Stimulated activated naive CD4-positive, alpha-beta T cell (primary cell): ENCODE measurements at places on chromosomes 4 and X.

DNA sequence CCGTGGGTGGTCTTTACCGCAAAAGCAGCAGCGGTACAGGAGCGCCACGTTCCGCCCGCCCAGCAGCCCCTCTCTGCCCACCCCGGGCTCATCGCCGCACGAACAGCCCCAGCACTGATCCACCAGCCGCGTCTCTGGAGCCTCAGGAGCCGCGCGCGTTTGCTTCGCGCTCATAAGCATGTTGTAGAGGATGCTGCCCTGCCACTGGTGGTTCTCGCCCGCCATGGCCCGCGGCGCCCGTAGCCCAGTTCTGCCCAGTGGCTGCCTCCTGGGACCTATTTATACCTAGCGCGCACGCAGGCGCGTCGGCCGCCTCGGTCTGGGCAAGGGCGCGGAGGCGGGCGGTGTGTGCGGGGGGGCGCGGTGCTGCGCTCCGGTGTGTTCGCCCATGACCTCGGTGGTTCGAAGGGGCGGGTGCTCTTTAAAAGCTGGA, at the start of gene NR0B1:
TSS of gene NR0B1 (minus strand) at position 252 of the 433 bp plus-strand sequence. CDS start at position 225, 27 bp downstream.
- no peak for DNase-seq

GRCh38 chrX:44012484-44013096, 39.4 kb upstream of the NDP start:
- no peak for DNase-seq

- no peak for DNase-seq
Observed at GRCh38 chr4:119626943-119627266, 1.7 kb downstream of the PDE5A start.

- DNase-seq = no peak
Observed at GRCh38 chr4:98363431-98363830, 102.2 kb downstream of the RAP1GDS1 start.

GRCh38 chr4:8504279-8505007, 63.9 kb downstream of the TRMT44 start:
- DNase-seq = no peak

- DNase-seq = no peak
Observed at GRCh38 chr4:29046781-29047180, 1673.4 kb upstream of the PCDH7 start.

DNA sequence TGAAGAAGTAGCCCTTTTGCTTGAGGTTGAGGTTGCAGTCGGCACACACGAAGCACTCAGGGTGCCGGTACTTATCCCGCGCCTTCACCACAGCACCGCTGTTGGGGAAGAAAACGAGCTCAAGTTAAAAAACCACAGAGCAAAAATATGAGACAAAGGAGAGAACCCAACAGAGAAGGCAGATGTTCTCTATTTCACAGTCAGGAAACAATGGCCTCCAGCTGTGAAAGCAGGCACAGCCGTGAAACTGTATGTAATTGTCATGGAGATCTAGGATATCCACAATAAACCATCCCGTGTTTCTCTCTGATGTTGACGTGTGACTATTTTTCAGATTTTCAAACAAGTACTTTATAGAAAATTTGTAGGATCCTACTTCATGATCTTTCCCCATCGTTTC, 30.9 kb upstream of the CCDC110 start:
- DNase-seq = no peak

DNA sequence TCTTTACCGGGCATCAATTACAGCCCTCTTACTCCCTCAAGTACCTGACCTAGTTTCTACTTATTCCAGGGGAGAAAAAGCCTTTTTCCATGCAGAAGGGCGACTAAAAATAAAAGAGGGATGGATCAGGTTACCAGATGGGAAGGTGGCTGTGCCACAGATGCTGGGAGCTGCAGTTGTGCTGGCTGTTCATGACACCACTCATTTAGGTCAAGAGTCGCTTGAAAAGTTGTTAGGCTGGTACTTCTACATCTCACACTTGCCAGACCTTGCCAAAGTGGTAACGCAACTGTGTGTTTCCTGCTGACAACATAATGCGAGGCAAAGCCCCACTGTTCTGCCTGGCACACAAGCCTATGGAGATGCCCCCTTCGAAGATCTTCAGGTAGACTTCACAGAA, 148.4 kb upstream of the FGF16 start:
- DNase-seq = no peak

DNA sequence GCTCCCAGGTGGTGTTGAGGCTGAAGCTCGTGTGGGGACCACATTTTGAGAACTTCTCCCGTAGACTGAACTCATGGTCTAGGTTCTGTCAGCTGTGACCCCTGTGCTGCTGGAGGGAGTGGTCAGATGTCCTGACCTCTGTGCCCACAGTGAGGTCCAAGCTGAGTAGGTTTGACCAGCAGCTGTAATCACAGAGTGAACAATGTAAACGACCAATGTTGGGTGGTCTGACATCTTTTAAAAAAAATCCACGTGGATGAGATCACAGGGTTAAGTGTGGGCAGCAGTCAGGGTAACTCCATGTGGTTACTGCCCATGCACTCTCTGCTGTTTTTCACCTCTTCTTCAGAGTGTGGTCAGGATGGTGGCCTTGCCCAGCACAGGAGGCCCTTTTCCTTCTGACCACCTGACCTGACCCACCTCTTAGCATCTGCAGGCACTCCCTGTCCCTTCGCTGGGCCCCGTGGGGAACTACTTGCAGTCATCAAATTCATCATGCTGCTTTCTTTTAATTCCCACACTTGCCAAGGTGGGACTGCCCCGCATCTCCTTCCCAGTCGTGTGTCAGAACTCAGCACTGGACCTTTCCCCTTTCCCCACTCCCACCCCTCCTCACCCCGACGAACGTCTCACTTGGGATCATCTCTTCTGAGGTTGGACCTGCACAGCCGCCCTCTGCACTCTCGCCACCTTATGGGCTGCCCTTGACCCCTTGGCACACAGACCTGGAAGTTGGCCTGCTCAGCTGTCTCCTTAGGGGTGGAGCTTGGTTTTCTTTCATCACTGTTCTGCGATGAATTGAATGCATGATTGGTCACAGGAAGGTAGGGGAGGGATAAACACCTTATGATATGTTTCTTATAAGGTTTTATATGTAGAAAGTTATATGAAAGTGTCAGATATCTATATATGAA, 120.1 kb downstream of the PTTG2 start:
- no peak for DNase-seq

- no peak for DNase-seq
Observed at GRCh38 chr4:164304861-164305260, 449.1 kb upstream of the SMIM31 start.

DNA sequence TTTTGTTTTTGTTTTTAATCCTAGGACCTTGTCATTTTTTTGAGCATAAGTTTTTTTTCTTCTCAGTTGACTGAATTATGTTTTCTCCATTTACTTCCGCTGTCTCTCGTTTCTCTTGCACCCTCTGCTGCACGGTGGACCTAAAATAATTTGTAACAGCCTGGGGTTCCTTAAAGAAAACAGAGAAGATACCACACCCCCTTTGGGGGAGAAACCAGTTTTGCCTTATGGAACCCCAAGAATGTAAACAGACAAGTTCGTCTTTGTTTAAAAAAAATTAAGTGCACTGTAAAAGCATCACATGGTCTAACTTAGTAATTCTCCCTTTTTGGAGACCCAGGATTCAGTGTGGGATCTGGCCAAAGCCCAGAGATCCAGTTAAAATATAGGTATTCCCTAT, 32.8 kb upstream of the MAGEA4 start:
- no peak for DNase-seq
